ENCODE measurements at places on chromosomes 5 and 9.

- no peak for DNase-seq
These were observed 114.4 kb downstream of the ANKRD18B start for GRCh38 chr9:33638391-33638915.

- no peak for DNase-seq
These were observed 223.5 kb downstream of the ARRDC3 start for GRCh38 chr5:91159647-91160046.

DNA sequence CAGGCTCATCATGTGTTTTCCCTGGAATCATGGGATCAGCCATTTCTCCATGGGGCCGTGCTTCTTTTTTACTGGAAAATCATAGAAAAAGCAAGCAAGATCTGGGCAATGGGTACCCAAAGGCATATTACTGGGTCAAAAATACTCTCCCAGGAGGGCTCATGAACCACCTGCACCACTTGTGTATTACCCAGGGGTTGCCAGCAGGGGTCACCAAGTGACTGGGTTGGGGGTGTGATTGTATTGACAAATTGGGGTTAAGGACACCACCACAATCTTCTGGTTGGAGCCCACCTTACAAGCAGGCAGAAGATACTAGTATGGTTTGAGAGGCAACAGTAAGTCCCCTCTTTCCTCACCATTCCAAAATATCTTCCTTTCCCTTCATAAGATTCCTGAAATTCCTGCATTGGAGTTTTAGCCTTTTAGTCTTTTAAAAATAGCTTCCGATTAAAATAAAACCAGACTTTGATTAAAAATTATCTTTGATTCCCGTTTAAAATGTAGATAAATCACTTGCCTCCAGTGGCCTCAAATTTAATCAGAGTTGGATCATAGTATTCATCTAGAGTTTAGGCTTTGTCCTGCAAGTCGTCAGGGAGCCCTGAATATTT is 603.3 kb downstream of the KIF4B start:
- no peak for DNase-seq

DNA sequence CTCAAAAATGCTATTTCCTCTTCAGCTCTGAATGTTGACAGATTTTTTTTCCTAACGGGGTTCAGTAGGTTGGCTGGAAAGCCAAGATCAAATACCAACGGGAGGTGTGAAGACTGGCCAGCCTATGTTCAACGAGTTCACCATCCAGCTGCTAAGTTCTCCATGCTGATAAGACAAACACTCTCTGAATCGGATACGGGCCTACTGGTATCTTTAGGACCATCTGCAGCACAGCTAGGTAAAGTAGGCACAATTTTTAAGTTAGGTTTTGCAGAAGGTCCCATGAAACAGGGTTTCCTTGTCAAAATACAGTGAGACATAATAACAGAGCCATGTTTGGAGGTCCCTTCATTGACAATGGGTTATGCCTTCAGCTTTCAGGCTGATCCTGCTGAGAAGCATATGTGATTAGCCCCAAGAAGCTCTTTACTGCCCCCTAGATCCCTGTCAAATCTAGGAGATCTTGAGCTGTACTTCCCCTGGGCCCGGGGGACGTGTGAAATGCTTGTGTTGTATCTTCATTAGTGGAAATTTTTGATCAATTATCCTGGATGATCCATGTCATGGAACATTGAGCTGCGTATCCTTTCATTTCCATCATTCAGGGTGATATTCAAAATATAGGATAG is 60.6 kb downstream of the PGM5 start:
- no peak for DNase-seq

DNA sequence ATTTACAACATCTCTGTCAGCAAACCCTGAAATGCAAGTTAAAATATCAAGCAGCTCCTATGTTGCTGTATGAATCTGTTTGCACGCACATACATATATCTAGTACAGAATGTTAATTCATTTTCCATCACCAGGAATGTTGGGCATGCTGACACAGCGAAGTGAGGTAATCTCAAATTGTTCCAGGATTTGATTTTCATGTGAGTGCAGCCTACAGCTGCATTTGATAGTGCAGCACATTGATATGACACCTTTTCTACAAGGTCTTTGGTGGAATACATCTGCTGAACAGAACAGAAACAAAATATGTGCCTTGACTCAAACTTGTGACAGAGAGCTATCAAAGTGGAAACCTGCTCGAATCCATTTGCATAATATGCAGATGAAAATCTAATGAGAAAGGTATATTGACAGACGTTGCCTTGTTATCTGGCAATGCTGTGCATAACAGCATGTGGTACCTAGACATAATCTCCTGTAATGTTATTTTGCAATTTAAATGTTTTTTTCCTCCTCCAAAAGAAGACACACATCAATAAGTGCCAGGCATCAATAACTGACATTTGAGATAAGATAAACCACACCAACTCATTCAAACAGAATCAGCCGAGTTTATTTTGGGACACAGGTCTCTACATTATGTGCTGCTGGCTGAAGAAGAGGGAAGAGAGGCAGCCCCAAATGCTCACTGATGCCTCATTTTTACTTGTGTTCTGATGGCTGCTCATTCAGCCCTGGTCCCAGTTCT is 512.2 kb downstream of the ZNF608 start:
- DNase-seq, result no peak

GRCh38 chr5:143065185-143065965 is 295.2 kb downstream of the ARHGAP26 start:
- no peak for DNase-seq

- no peak for DNase-seq
These were observed 199.0 kb upstream of the MVB12B start for GRCh38 chr9:126127591-126127990.

DNA sequence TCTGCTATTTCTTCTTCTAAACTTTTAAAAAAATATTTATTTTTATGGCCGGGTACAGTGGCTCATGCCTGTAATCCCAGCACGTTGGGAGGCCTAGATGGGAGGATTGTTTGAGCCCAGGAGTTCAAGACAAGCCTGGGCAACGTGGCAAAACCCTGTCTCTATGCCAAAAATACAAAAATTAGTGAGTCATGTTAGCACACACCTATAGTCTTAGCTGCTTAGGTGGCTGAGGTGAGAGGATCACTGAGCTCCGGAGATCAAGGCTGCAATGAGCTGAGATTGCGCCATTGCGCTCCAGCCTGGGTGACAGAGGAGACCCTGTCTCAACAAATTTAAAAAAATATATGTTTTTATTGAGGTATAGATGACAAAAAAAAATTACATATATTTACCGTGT is 5.6 kb downstream of the AP3S1 start:
- DNase-seq, result no peak

DNA sequence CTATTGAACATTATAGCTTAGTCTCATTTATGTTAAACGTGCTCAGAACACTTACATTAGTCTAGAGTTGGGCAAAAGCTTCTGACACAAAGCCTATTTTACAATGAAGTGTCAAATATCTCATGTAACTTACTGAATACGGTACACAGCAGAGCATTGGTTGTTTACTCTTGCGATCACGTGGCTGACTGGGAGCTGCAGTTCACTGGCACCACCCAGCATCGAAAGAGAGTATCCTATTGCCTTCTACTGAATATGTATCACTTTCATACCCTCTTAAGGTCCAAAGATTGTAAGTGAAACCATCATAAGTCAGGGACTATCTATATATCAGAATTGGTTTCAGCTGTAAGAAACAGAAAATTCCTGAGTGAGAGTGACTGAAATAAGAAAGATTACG is 42.6 kb upstream of the OSMR start:
- DNase-seq, result no peak

DNA sequence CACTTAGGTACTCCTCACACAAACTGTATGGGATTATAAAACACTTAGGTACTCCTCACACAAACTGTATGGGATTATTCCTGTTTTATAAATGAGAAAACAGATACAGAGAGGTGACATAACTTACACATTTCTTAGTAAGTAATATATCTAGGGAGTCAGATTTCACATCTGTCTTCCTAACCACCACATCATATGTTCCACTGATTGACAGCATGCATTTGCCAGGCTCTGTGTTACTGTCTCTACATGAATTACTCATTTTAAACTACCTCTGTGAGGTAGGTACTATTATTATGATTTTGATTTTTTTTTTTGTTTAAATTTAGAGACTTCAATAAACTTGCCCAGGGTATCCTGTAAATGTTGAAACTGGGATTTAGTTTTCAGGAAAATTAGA is 232.7 kb downstream of the CCDC171 start:
- no peak for DNase-seq

DNA sequence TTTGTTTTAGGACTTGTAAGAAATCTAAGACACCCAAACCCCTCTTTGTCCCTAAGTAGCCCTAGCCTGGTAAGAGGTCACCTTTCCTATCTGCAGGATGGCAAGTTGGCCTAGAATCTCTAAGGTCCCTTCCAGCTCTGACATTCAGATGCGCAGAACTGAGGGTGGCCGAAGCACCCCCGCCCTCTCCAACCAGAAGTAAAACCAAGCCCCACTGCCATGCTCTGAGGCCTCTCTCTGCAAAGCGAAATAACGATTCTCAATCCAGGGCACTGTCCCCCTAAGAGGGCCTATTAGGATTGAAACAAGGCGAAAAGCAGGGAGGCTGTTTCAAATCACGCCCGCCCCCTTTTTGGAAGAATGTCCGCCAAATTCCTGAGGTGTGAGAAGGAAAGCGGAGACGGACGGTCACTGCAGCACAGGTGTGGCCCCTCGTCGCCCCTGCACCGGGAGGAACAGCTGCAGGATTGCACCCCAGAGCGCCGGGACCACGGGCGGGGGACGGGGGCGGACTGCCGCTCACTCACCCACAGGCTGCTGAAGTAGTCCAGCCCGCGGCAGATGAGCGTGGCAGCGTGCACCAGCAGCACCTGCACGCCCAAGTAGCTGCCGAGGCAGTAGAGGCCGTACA is 824 bp downstream of the TMEM245 start:
- DNase-seq, result no peak

DNA sequence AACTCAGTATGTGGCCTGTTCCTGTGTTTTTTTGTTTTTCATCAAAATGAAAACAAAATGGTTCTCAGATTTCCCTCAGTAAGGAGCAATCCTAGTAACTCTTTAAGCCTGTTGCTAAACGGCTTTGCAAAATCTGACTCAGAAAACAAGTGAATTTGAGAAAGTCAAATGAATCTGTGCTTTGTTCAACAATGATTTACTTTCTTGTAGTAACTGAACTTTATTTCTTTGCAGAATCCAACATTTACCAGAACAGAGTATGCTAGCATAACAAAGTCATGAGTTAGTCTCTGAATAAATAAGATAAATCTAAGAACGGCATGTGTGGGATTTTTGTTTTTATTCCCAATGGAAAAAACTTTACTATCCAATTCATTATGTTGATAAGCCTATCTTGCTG is 93.8 kb downstream of the OXCT1 start:
- no peak for DNase-seq

DNA sequence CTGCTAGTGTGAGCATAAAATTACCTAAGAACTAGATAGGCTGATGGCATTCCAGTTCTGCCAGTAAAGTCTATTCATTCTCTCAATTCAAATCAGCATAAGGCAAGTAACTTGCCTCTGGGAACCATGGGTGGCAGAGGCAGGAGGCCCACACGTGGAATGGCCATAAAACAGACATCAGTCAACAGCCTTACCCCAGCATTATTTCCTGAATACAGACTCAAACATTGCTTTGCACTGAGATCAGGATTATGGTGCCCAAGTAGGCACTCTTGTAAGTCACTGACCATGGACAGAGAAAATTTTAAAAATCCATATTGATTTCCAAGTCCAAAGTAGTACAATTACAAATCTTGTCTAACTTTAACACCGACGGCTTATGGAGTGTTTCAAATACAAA is 157.7 kb downstream of the NR2F1-AS1 start:
- no peak for DNase-seq

GRCh38 chr5:147286296-147286695 is 51.5 kb downstream of the STK32A start:
- DNase-seq, result no peak

DNA sequence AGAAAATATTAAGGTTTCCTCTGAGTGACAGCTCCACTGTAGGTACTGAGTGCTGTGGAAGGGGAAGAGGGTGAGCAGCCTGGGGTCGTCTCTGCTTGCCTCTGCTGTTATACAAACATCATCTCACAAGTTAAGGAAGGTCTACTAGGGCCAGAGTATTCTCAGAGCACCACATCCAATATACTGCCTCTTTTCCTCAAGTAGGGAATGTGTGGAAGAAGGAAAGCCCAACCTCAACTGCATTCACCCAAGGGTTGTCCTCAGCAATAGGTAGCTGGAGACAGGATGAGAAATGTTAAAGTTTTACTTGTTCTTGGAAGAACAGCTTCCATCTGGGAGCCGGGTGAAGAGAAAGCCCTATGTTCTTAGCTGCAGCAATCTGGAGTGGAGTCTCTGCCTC is 1062.3 kb upstream of the CDH10 start:
- no peak for DNase-seq

GRCh38 chr9:86997156-86997555 is 49.9 kb upstream of the GAS1 start:
- no peak for DNase-seq

- DNase-seq, result no peak
These were observed 111.9 kb upstream of the SLIT3 start for GRCh38 chr5:169412831-169413230.

- DNase-seq, result no peak
These were observed 398 bp upstream of the BASP1 start for GRCh38 chr5:17216974-17217492.

- DNase-seq, result no peak
These were observed 115.7 kb downstream of the FBXL17 start for GRCh38 chr5:108266242-108266641.

DNA sequence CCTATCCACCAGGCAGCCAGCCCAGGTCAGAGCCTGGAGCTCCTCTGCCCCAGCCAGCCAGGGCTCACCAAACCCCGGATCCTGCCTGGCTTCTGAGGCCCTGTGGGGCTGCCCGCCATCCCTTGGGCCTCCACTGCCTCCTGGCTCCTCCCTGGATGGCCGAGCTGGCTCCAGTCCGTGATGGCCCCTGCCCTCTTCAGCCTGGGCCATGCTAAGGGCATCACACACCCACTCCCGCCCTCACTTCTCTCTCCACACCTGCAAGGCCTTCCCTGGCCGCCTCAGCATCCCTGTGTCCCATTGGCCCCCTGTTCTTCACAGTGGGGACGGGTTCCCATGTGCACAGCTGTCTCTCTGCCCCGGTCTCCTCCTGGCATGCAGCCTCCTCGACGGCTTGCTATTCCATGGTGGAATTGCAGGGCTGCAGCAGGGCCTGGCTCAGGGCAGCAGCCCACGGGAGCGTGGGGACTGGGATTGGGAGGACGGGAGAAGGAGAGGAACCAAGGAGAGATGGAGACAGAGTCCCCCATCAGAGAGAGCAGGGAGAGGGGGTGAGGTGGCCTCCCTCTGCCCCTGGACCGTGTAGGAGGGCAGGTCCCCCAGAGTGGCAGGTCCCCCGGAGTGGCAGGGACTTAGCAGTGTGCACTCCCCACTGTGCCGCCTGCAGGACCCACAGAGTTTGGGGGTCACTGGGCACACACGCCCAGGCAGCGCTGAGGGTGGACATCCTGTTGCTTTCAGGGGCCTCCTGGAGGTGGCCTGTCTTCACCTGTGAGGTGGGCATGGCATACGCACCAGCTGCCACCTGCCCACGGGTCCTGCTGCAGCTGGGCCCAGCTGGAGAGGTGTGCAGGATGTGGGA is 16.7 kb upstream of the RNU6ATAC start:
- no peak for DNase-seq

DNA sequence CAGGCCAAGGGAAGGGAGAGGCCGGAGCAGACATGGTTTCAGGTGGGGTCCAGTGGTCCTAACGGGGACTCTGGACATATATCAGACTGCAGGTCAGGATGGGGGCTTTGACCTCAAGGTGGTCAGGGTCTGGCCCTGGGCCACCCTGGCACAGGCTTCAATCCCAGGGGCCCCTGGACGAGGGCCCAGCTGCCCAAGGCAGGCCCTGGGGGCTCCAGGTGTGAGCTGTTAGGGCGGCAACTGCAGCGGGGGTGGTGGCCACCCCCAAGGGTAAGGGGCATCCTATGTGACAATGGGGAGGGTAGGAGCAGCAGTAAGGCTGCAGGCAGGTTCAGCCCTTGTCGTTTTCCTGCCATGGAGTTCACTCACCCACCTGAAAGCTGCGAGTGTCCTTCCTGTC is 45.4 kb upstream of the CLPTM1L start:
- no peak for DNase-seq

Data from activated CD8-positive, alpha-beta memory T cell treated with anti-CD3 and anti-CD28 coated beads for 1 hour (primary cell).